ENCODE measurements at places on chromosomes 2 and 18.

- no peak for DNase-seq
These were observed 63.1 kb downstream of the PARD3B start for GRCh38 chr2:204608237-204608939.

DNA sequence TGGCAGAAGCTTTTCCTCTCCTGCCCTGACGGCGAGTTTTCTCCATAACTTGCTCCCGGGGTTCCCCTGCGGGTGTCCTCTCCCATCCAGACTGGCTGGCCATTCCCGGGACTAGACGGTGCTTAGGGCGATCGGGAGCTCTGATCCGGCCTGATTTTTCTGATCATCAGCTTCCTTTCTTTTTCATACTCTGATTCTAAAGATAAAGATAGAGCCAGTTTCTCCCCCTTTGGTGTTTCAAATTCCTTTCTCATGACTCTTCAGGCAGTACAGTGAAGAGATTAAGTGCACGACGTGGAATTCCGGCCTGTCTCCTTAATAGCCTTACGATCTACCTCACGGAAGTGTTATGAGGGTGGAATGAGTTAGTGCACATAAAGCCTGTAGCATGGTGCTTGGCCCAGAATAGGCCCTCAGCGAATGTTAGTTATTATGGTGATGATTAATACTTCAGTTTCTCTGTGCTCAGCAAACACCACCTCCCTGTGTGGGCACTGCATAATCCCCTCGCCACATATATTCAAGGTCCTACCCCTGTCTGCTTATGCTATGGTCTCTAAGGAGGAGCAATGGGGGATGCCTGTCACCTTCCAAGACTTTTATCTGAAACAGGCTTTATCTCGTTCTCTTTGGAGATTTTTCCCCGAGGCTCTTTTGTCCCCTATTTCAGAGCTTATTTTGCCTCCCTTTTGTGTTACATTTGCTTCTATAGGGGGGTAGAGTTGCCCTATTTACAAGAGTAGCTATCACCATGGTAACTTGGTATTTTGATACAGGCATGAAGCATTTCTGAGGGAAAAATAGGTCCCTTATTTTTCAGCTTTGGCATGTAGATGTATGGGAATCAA, 254.8 kb downstream of the CDH2 start:
- no peak for DNase-seq

GRCh38 chr2:240568678-240569522, 616 bp downstream of the RNPEPL1 start:
- no peak for DNase-seq

- DNase-seq = no peak
These were observed 36.4 kb downstream of the PTRHD1 start for GRCh38 chr2:24756789-24757188.

DNA sequence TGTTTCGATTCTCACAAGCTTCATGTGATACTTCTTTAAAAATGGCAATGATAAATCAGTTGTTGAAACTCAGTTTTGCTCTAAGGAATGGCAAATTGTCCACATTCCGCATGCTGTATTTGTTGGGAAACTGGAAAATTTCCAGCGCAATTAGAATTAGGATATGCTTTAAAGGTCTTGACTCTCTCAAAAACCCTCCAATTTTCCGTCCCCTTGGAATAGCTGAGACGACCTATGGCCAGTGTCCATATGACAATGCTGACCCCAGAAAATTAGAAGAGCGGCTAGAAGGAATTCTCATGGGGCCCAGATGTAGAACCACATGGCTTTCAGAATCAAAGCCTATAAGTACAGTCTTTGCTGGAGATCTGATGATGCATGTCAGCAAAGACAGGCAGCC, 170.8 kb downstream of the TMEM18 start:
- no peak for DNase-seq

- no peak for DNase-seq
These were observed 73.1 kb downstream of the LRRTM1 start for GRCh38 chr2:80231421-80231820.

DNA sequence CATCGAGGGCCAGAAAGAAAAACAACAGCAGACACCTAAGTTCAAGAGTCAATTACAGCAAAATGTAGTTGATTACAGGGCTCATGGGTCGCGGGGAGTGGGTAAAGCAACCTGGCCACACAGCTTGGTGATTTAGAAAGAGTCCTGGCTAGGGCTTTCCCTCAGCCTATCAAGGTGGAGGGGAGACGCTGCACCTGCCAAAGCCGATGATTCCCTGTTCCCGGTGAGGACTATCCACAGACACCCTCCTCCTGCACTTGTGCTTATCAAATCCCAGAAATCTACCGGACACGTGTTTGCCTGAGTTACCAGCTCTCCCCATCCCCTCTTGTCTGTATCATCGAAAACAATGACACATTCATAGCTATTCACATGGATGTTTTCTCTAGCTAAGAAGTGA, 7.0 kb upstream of the SOX11 start:
- DNase-seq = no peak

- DNase-seq = no peak
These were observed 14.8 kb upstream of the LGALSL start for GRCh38 chr2:64439194-64439593.

DNA sequence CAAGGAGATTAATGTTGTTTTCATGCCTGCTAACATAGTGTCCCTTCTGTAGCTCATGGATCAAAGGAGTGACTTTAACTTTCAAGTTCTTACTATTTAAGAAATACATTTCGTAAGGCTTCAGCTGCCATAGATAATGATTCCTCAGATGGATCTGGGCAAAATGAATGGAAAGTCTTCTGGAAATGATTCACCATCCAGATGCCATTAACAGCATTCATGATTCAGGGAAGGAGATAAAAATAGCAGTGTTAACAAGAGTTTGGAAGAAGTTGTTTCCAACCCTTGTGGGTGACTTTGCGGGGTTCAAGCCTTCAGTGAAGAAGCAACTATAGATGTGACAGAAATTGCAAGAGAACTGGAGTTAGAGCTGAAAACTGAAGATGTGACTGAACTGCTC, 17.0 kb downstream of the VRK2 start:
- DNase-seq = no peak

DNA sequence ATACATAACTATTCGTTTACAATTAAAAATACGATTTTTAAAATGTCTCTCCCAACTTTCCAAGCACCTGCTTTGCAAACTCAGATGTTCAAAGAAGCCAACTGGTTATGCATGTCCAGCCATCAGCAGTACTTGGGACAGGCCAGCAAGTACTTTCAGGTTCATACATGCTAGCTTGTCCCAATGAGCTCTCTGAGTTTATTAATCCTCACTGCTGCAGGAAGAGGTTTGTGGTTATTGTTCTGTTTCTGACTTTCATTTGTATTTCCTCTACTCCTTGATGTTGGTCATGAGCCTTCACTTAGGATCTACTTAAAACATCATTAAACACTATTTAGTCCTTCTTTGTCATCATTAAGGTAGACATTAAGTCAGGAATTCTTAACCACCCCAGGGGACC, 374.1 kb downstream of the LRATD1 start:
- DNase-seq = no peak

DNA sequence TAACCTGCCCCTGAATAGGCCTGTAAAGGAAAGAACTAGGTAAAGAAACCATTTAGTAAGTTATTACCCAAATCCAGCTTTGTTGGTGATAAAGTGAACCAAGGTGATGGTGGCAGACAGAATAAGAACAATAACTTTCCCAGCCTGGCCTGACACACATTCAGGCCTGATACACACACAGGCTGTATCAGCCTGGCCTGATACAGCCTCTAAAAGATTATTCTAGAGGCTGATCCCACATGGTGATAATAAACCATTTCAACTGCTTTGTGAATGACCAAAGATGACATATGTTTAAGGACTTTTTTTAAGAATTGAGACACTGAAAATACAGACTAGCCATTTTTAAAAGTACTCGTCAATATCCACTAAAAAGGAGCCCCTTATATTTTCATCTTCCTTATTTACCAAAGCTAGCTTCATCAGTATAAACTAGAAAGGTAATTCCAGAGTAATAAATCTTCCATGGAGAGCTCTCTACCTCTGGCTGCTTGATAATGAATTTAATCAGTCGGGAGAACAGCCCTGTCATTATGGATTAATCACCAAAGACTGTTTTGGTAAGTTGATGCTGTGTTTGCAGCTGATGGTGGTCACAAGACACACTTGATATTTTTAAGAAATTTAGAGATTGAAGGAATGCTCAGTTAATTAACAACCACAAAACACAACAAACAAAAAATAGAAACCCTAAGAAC, 77.2 kb downstream of the SLC8A1 start:
- no peak for DNase-seq
